ENCODE measurements at places on chromosomes 16 and 17.

DNA sequence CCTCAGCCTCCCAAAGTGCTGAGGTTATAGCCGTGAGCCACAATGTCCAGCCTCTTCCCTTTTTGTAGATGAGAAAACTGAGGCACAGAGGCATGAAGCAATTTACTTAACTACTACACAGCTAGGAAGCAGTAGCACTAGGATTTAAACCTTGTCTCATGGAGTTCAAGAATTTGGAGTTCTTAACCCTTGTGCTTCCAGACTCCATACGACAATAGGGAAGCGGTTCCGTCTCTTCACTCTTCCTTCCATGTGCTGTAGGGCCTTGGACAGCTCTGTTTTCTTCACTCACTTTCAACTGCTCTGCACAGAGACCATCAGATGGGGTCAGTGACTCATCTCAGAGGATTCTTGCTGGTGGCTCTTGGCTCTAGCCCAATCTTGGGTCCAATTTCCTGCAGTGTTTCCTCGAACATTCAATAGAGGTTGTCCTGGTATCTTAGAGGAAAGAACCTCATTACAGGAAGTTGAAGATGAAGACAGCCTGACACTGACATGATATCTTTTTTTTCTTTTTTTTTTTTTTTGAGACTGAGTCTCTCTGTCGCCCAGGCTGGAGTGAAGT lies 19.3 kb downstream of the ITGAL start:
- DNase-seq: no peak

- DNase-seq: no peak
These were observed 26.5 kb upstream of the AKTIP start for GRCh38 chr16:53529513-53529912.

GRCh38 chr17:77745702-77746101 lies 212.8 kb upstream of the TNRC6C start:
- DNase-seq: no peak

GRCh38 chr16:49378238-49378637 lies 4.6 kb downstream of the C16orf78 start:
- no peak for DNase-seq

- no peak for DNase-seq
These were observed 3.5 kb upstream of the CDH13 start for GRCh38 chr16:82623241-82623640.

DNA sequence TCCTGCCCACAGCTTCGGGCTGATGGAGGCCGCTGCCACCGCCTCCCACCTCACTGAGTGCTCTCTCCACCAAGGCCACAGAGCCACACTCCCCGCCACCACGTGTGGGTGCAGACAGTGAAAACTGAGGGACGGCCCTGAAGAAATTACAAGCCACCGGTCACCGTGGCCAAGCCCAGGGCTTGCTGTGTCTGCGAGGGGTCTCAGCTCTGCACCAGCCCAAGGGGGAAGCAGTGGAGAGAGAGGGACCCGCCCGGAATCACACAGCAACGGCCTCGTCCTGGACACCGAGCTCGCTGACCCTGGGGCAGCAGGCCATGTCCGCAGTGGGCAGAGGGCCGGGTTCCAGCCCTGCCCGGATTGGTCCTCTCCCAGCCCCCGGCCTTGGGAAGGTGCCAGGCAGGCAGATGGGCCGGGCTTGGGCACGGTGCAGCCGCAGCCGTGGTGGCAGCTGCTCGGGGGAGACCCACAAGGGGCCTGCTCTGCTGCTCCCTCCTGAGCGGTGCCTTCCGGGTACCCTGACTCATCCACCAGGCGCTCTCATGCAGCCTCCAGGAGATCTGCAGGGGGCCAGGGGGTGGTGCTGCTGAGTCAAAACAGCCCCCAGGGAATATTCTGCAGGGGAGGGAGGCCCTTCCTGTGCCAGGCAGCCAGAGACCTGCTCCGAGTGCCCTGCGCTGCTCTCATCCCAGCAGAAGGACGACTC lies 52.0 kb downstream of the CBFA2T3 start:
- DNase-seq: no peak

DNA sequence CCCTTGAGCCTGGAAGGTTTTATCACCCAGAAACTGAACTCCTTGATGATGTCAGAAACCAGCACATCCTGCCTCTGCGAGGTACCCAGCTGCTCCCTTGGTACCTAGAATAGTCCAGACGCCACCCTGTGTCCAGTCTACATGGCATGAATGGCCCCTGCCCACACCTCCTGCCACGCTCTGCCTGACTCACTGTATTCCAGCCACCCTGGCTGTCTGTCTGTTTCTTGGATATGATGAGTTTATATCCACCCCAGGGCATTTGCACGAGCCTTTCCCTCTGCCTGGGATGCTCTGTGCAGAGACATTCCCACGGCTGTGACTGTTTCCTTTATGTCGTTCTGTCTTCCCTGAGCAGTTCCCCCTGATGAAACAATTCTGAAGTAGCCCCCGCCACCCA lies 68.7 kb downstream of the CRISPLD2 start:
- no peak for DNase-seq

- DNase-seq: no peak
These were observed 426.7 kb upstream of the MAF start for GRCh38 chr16:80027007-80027965.
